ENCODE measurements at places on chromosomes 5 and 9. TPM values are rescaled to one million over a fixed set of nuclear protein-coding genes. Genes with fewer than 3 reads are reported as not detected.

GPR150 gene
- polyA plus RNA-seq = 0.33 TPM

ARID3C gene
- polyA plus RNA-seq = not detected

ABO gene
- not detected for polyA plus RNA-seq

CER1 gene
- not detected for polyA plus RNA-seq

GM2A gene
- polyA plus RNA-seq = 74.5 TPM

TNC gene
- polyA plus RNA-seq = not detected

MLLT3 gene
- polyA plus RNA-seq = 3.2 TPM

OTP gene
- polyA plus RNA-seq = not detected

DNA sequence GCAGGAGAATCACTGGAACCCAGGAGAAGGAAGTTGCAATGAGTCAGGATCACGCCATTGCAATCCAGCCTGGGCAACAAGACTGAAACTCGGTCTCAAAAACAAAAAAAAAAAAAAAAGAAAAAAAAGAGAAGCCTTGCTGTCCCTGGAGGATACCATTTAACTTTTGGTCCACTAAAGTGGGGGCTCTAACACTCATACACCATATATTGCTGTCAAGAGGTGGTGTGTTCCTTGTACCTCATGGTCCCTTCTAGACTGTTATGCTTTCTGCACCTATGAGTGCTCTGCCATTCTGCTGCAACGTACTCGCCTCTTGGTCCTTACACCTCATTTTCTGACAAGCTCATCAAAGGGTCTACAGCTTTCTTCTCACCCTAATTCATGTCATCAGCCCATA is 52.2 kb upstream of the ISOC1 start:
- no peak for DNase-seq

- no peak for DNase-seq
Observed at GRCh38 chr5:32450952-32451351, 6.4 kb upstream of the ZFR start.

GRCh38 chr5:135028791-135029476 is 5.1 kb downstream of the PITX1 start:
- DNase-seq = no peak

- DNase-seq = no peak
Observed at GRCh38 chr9:136614967-136615623, 47.6 kb upstream of the EGFL7 start.

Data from naive B cell (primary cell).